ENCODE measurements at places on chromosomes 5 and 9.

GRCh38 chr5:31213705-31214121 is 20.2 kb downstream of the CDH6 start:
- no peak for DNase-seq

DNA sequence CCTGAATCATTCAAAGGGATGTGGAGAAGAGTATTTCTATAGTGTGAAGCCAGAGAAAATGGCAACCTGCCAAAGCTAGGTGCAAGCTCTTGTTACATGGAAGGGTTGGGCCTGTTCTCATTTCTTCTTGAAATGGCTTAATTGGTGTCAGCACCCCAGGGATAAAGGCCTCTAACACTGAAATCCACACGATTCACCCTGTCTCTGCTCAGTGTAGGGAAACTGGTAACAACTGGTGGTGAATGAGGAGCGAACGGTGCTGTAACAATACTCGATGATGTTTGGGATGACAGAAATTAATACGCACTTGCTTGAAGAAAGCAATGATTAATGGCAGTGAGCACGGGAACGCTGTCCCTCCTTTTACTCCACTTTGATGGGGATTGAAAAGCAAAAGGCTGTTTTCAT is 16.2 kb downstream of the PBX3 start:
- DNase-seq = no peak

- no peak for DNase-seq
These were observed 22.4 kb downstream of the MAML1 start for GRCh38 chr5:179755022-179755421.

DNA sequence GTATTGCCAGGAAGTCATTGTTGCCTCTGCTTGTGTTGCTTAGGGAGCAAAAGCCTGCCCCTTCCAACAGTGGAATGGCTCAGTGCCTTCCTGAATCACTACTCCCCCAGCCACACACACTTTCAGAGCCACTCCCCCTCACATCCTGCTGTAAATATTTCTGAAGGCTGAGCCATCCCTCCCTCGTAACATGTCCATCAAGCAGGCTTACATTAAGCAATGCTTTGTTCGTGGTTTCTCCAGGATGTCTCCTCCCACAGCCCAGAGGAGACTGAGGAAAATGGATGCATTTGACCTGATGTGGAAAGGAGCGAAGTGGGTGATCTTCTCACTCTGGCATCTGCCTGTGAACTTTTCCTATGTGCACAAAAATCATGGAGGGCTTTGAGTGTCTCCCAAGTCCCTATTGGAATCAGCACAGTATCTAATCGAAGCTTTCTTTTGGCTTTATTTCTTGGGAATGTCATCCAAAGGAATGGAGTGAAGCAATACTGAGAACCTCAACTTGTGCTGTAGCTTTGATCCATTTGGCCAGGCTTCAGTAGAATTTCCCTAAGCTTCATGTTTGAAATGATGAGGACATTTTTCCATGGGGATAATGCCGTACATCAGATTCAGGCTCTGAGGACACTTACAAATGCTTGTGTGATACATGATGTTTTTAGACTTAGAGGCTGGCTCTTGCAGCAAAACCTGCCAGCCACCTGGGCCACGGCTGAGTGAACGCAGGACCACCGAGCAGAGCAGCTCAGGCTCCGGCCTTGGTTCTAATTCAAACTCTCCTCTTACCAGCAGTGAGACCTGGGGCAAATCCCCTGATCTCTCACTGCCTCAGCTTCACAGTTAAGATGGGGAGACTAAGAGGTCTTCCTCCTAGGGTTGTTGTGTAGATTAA is 389.1 kb downstream of the ENC1 start:
- peak; percentile 96 for DNase-seq

GRCh38 chr5:129477532-129477931 is 17.4 kb downstream of the ADAMTS19 start:
- no peak for DNase-seq

DNA sequence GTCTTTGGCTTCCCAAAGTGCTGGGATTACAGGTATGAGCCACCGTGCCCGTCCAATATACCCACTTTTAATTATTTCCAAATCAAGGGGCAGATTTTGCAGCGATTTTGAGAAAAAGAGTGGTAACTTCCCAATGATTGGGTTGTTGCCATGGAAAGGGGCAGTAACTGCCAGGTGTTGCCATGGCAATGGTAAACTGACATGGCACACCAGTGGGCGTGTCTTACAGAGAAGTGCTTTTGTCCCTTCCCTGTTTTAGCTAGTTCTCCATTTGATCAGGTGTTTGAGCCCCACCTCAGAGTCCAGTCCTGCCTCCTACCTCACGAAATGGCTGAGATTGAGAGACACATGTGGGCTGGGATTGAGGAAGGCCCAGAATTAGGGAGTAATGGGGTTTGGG is 86.3 kb upstream of the IER5L start:
- no peak for DNase-seq

DNA sequence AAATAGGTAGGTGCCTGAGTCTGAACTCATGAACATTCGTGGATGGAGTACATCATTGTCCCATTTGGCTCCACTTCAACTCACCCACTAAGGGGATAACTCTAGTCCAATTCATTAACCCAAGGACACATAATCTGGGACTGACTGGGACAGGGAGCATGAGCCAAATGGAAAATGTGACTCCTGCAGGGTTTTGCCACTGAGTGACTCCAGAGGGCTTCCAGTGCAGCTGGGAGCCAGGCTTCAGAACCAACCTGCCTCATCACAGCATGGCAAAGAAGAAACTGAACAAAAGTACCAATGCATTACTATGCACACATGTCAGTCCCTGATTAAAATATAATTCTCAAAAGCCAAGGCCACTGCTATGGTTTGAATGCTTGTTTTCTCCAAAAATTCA is 159.7 kb upstream of the SNX2 start:
- DNase-seq = no peak

DNA sequence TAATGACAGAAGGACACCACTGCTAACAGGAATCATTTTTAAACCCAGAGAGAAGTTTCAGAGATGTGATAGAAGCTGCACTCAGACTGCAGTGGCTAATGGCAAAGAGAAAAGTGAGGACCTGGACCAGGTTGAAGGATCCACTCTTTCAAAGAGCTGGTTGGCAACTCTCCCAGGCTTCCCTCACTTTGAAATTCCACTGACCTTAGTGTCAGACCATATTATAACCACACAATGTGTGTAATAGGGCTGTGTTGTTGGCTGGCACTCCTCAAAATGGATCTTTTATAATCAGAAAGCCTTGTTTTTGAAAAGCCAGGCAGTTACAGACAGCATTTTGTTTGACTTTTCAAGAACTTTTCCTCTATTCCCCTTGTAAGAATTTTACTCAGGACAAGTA is 280.7 kb downstream of the PRELID2 start:
- no peak for DNase-seq

All from GM04504 (cell line).